ENCODE measurements at places on chromosomes 1 and 21.

DNA sequence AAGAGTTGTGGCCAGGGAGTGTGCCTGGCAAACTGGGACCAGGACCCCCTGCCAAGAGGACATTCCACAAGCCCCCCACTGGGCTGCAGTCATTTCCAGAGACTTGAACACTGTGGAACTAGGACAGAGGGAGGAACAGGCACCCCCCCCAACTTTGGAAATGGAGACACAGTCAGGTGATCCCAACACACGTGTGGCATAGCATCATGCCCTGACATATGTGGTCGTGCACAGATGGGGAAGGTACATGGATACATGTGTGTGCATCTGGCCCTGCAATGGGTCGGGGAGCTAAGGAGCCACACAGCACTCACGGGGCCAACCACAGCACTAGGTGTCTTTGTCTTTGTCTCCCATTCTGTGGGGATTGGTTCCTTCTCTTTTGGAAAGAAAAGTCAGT, 6.6 kb upstream of the TFF3 start:
- no peak for DNase-seq

- DNase-seq, result no peak
Observed at GRCh38 chr1:23554481-23555269, 4.6 kb downstream of the ID3 start.

DNA sequence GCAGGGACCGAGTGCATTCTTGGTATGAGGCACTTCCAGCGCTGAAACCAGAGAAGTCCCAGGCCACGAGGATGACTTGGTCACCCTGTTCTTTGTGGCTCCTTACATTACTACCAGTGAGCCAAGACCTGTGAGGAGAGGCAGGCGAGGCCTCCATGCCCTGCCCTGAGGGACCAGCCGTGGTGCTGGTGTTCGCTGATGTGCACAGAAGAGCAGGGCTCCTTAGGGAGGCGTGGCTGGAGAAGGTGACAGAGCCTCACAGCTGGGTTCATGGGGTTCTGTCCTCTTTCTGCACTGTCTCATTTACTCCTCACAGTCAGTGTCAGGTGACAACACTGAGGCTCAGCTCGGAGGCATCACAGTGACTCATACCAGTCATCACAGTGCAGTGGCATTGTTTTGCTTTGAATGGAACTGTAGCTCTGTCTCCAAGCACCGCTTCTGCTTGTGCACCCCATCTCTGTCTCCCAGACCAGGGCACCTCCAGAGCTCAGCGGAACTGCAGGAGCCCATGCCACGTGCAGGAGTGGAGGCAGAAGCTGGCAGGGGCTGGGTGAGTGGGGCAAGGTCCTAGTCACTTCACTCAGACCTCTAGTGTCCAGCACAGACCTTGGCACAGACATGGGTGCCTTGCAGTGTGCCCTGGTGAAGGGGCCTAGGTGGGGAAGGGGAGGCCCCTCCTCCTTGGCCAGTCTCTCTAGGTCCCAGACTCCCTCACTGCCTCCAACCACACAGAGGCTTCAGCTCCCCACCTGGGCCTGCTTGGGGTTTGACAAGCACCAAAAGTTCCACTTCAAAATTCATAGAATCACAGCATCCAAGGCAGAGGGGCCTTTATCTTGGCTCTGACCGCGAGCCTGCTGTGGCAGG, 310.9 kb downstream of the MATN1 start:
- no peak for DNase-seq

GRCh38 chr1:212699625-212700222, at the start of gene BATF3:
TSS of gene BATF3 (minus strand) at chr1:212699840. CDS start at chr1:212699762, 78 bp downstream.
- DNase-seq, result no peak

DNA sequence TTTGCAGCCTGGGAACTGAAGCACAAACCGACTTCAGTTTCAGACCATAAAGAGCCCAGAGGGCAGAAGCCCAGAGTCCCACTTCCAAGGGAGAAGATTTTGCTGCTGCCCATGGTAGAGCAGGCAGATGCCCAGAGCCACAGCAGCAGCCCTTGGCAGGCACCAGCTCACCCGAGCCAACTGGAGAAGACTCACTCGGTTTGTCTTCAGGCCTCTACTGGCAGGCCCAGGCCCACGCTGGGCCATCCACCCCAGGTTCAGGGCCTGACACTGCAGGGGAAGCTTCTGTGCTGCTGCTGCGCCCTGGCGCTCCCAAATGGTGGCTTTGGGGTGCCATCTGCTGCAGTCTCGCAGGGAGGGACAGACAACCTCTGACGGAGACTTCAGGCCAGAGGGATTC, 33.3 kb downstream of the SLC66A1 start:
- no peak for DNase-seq

GRCh38 chr1:34591751-34592629, 162.9 kb upstream of the GJB5 start:
- no peak for DNase-seq

- no peak for DNase-seq
Observed at GRCh38 chr1:229378586-229379367, 35.9 kb upstream of the CCSAP start.

DNA sequence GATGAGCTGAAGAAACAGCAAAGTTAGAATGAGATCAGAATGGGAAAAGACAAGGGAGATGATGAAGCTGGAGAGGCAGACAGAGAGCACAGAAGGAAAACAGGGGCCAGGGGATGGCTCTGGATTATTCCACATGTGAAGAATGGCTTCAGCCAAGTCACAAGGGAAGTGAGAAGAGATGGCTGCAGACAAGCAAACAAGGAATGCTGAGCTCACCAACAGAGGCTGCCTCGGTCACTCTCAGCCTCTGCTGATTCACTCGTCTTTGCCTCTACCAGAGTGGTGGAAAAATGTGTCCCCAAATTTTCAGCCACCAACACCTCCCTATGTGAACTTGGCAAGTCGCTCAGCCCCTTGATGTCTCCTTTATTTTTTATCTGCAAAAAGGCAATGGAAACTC, 46.7 kb downstream of the TRABD2B start:
- DNase-seq, result no peak

DNA sequence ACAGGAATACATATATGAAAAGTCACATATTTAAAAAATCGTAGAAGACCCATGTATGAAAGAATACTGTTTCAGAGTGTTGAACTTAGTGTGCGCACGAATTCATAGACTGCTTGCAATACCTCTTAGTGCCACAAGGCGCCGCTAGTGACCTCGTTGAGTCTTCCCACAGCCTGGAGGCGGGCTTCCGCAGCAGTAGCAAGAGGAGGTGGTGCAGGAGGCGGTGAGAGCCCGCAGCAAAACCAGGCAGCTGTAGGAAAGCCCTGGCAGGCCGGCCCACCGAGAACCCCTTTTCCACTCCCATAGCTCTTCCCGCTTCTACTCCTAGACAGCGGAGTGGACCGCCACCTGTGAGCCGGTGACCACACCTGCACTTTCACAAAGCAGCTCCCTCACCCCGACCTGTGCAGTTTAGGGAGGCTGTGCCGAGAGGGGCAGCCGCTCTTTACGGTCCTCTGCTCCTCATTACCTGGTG, 23.5 kb downstream of the MTARC1 start:
- peak; percentile 26 for DNase-seq

DNA sequence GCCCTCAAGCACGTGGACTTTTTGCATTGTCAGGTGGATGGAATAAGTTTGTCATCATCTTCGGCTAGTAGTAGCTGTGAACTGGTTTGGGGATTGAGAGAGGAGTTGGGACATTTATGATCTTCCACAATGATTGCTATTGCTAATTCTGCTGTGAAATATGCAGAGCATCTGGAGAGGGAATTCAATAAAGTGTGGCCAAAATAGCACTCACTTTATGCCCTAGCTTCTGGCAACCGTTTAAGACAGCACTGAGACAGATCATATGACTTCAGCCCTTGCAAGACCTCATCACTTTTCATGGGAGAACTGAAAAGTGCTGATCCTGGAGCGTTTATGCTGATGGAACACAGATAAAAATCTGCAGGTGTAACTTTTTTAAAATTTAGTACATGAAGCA, 360.8 kb downstream of the GPATCH2 start:
- DNase-seq, result no peak

DNA sequence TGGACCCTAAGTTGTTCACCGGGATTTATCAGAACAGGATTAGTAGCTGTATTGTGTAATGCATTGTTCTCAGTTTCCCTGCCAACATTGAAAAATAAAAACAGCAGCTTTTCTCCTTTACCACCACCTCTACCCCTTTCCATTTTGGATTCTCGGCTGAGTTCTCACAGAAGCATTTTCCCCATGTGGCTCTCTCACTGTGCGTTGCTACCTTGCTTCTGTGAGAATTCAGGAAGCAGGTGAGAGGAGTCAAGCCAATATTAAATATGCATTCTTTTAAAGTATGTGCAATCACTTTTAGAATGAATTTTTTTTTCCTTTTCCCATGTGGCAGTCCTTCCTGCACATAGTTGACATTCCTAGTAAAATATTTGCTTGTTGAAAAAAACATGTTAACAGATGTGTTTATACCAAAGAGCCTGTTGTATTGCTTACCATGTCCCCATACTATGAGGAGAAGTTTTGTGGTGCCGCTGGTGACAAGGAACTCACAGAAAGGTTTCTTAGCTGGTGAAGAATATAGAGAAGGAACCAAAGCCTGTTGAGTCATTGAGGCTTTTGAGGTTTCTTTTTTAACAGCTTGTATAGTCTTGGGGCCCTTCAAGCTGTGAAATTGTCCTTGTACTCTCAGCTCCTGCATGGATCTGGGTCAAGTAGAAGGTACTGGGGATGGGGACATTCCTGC, 3.9 kb upstream of the OLFML3 start:
- no peak for DNase-seq

DNA sequence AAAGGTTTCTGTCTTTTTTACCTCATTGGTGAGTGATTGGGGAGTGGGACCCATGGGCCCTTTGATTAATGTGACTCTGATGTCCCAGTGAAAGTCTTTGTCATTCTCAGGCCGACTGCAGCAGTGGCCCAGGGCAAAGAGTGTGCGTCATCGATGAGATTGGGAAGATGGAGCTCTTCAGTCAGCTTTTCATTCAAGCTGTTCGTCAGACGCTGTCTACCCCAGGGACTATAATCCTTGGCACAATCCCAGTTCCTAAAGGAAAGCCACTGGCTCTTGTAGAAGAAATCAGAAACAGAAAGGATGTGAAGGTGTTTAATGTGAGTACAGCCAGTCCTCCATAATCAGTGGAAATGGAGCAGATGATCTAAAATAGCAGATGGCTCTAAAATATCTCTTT, 19.4 kb downstream of the NTPCR start:
- DNase-seq, result no peak

- peak; percentile 36 for DNase-seq
Observed at GRCh38 chr1:38026592-38027200, 14.2 kb downstream of the UTP11 start.

DNA sequence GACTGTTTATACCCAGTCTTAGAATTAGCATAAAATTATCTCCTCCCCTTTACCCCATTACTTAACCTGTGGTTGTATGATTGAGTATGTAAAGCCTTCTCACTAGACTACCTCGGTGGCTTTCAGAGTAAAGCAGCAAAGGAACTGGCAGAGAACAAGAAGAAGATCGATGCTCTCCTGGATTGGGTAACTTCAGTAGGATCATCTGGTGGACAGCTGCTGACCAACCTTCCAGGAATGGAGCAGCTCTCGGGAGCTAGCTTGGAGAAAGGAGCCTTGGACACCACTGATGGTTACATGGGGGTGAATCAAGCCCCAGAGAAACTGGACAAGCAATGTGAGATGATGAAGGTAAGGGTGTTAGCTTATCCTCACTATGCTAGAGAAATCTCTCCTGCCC, 138.6 kb upstream of the BMP8A start:
- no peak for DNase-seq

- no peak for DNase-seq
Observed at GRCh38 chr1:224433701-224434672, 610 bp downstream of the WDR26 start.

GRCh38 chr21:45010096-45010495, 64.3 kb upstream of the ADARB1 start:
- DNase-seq, result no peak

GRCh38 chr1:156623946-156624813, 5.0 kb downstream of the HAPLN2 start:
- no peak for DNase-seq

- DNase-seq, result no peak
Observed at GRCh38 chr21:31410499-31411131, 66.6 kb upstream of the TIAM1 start.

DNA sequence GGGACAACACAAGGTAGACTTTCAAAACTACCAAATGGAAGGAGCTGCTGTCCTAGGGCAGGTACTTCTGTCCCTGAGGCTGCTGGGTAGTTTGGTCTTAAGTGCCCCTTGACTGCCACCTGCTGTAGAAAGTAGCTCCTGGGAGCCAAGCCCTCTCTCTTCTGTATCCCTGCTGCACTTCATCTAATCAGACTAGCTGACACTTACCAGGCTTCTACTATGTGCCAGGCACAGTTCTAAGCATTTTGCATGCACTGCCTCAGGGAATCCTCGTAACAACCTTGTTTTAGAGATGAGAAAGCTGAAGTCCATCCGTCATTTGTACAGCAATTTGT, 15.9 kb upstream of the SRSF4 start:
- DNase-seq, result no peak

- DNase-seq, result no peak
Observed at GRCh38 chr1:201366696-201367095, 10.8 kb downstream of the TNNT2 start.

DNA sequence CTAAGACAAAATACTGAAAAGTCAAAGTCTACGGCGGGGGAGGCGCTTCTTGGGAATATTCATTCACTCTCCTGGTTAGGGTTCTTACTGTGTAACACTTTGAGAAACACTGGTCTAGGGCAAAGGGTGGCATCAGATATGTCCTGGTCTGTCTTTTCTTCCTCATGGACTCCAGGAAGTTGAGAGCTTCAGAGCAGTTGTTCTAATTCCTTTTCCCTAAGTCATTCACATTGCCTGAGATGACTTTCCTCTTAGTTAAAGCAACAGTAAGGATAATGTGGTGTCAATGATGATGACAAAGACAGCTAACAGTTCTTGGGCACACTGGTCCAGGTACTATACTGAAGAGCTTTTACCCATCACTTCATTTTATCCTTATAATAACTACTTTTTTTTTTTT, 27.0 kb downstream of the FGGY start:
- DNase-seq, result no peak

DNA sequence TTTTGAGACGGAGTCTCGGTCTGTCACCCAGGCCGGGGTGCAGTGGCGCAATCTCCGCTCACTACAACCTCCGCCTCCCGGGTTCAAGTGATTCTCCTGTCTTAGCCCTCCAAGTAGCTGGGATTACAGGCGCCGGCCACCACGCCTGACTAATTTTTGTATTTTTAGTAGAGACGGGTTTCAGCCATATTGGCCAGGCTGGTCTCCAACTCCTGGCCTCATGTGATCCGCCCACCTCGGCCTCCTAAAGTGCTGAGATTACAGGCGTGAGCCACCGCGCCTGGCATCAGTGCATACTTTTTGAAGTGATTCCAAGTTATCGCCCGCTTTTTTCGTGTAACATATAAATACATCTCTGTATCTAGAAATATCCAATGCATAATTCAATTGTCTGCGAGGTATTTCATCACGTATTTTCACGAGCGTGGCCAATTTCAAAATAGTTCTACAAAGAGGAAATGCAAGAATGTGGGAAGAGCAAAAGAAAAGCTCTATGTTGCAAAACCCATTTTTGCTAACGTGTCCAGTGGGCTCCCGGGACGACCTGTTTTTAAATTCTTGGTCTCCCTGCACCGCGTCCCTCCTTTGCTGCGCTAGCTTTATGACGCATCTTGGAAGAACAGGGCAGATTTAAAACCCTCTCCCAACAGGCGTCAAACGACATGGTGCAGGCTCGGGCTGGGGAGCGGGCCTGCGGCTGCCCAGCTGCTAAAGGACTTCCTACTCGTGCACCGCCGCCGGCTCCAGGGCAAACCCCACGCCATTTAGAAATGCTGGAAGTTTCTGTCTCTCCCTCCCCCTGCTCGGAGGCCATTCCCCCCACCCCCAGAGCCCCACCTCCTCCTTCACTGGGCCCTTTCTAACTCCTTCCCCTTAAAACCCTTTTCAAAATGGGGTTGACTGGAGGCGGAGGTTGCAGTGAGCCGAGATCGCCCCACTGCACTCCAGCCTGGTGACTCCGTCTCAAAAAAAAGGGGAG, 923 bp upstream of the IFNGR2 start:
- DNase-seq, result no peak
